ENCODE measurements at places on chromosomes 11 and 22. TPM values are rescaled to one million over a fixed set of nuclear protein-coding genes. Genes with fewer than 3 reads are reported as not detected.

Gene TBCEL
- total RNA-seq = 32.3 TPM

Gene PHLDA2
- total RNA-seq = 2.9 TPM

Gene PIK3C2A
- total RNA-seq = 34.9 TPM

Gene GCAT
- 13.1 TPM for total RNA-seq

Gene CARD18
- not detected for total RNA-seq

Gene RPUSD4
- 41.6 TPM for total RNA-seq

Gene PNPLA3
- total RNA-seq = 1.1 TPM

Gene OR52N4
- 0.21 TPM for total RNA-seq

Gene CTSD
- 166 TPM for total RNA-seq

Gene C1QTNF5
- total RNA-seq = 0.72 TPM

Gene PRAME
- 0.71 TPM for total RNA-seq

Gene HOATZ
- total RNA-seq = not detected

Gene LRP4
- total RNA-seq = 0.94 TPM

Gene ADORA2A
- 0.54 TPM for total RNA-seq

Gene INPPL1
- 48.6 TPM for total RNA-seq

Gene BAIAP2L2
- total RNA-seq = 0.87 TPM

Gene ALDH3B1
- 8.3 TPM for total RNA-seq

Gene MMP27
- total RNA-seq = 0.22 TPM

Gene KBTBD4
- total RNA-seq = 19.8 TPM

Gene DNHD1
- 21.7 TPM for total RNA-seq

Gene SOX6
- total RNA-seq = 4.2 TPM

Gene L3MBTL2
- 14.7 TPM for total RNA-seq

Gene PNPLA5
- total RNA-seq = not detected

Gene NRIP3
- total RNA-seq = 8.5 TPM

Gene CYP2D6
- total RNA-seq = 0.66 TPM

Gene TSKU
- 54.6 TPM for total RNA-seq

Gene NOX4
- total RNA-seq = 2.1 TPM
